ENCODE measurements at places on chromosomes 3 and 15. TPM values are rescaled to one million over a fixed set of nuclear protein-coding genes. Genes with fewer than 3 reads are reported as not detected.

- no peak for DNase-seq
These were observed 888 bp downstream of the TMOD3 start for GRCh38 chr15:51830276-51830806.

DNA sequence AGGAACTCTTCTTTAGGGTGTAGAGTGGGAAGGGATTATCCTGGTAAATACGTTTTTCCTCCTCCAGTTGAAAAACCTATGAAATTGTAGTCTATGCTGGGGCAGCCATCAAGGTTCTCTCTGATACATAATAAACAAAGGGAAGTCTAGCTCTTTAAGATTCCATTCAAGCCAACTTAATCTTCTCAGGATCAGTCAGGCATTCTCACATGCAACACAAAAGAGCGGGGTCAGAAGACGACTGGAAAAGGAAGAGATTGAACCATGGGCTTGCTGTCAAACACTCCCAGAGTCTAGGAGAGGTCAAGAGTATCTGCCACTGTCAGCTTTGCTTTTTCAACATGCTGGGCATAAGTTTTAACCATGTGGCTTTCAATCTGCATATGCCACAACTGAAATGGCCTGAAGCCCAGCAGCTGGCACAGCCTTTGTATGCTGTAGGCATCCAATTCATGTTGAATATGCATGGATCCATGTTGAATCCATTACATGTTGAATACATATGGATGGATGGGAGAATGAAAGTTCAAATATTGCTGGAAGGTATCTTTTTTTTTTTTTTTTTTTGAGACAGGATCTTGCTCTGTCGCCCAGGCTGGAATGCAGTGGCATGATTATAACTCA, 8.5 kb downstream of the TRAT1 start:
- no peak for DNase-seq

CNTN6 gene
- total RNA-seq, result not detected

FGD5 gene
- total RNA-seq, result 18.8 TPM

AMOTL2 gene
- 201 TPM for total RNA-seq
